ENCODE measurements at places on chromosomes 5 and 9.

GRCh38 chr5:13957032-13957645 is 12.7 kb upstream of the DNAH5 start:
- DNase-seq = peak; percentile 10

DNA sequence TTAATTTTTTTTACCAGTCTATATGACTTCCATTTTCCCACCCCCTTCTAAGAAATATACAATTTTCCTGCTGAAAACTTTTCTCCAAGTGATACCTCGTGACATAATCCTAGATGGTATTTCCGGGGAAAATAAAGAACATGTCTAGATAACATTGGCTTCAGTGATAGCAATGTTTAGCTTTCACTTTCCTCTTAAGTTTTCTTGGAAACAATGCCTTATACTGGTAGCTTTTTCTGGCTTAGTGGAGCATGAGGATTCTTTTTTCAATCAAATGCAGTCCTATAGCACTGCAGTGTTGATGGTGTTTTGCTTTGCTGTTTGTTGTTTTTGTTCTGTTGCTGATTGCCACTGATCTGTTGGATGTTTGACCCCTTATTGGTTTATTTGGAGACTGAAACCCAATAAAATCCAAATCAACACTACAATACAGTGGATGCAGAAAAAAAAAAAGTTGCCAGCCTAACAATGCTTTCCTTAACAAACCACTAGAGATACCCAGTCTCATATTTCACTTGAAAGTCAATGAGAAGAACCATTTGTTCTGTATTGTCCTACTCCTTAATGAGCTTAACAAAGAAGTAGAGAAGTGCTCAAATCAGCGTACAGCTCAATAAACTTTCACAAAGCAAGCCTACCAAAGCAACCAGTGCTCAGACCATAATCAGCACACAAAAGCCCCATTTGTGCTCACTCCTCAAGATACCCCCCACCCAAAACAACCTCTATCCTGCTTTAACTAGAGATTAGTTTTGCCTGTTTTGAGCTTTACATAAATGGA is 74.2 kb upstream of the GRAMD2B start:
- DNase-seq = no peak

DNA sequence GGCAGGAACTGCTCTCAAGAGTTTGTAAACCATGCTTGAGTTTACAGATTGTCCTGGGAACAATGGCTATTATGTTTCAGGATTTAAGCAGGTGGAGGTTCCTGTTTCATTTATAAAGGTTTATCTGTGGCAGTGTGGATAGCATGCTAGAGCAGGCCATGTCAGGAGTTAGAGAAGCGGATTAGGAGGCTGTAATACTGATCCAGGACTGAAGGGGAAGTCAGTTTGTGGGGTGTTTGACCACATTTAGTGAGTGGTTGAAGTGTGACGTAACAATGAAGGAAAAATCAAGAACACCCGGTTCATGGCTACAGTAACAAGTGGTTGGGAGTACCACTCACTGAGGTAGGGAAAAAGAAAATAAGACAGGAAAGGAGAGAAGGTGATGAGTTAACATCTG is 299.0 kb downstream of the TLR4 start:
- no peak for DNase-seq

GRCh38 chr9:91533382-91533781 is 109.8 kb upstream of the NFIL3 start:
- no peak for DNase-seq

DNA sequence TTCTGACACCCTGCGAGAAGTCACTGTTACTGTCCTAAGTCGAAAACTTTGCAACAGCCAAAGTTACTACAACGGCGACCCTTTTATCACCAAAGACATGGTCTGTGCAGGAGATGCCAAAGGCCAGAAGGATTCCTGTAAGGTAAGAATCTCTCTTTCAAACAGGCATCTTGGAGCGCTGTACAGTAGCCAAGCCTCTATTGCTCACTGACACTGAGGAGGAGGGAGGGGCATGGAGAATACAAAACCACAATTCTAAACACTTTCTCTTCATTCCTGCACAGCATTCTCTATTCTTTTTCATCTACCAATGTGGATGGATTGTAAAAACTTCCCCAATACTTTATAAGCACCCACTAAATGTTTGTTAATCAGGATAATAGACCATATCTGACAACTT is 7.4 kb downstream of the GZMK start:
- DNase-seq = no peak

DNA sequence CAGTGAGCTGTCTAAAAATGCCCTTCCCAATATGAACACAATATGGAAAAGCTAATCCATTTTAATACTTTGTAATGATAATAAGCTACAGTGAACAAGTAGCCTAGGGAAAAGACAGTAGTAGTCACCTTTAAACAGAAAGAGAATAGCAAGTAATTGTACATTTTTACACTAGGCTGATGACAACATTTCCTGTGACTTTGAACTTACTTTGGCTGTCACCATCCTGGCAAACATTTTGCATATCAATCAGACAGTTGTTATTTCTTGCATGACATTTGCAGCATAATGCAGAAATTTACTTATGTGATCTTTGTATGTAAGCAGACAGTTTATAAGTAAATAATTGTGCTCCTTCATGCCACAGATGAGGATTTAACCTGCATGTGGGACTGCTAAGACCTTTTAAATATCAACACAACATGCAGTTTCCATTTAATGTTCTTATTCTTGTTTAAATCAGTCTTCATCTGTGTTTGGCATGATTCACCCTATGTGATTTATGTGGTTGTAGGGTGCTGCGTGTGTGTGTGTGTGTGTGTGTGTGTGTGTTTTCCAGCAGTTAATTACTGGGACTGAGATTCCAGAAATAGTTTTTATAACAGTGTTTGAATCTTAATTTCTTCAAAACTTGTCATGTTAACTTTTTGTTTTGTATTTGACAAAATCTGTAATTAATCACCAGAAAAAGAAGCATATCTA is 997.1 kb upstream of the ARRDC3 start:
- DNase-seq = no peak

- no peak for DNase-seq
Observed at GRCh38 chr9:71130521-71130920, 9.1 kb upstream of the TRPM3 start.

DNA sequence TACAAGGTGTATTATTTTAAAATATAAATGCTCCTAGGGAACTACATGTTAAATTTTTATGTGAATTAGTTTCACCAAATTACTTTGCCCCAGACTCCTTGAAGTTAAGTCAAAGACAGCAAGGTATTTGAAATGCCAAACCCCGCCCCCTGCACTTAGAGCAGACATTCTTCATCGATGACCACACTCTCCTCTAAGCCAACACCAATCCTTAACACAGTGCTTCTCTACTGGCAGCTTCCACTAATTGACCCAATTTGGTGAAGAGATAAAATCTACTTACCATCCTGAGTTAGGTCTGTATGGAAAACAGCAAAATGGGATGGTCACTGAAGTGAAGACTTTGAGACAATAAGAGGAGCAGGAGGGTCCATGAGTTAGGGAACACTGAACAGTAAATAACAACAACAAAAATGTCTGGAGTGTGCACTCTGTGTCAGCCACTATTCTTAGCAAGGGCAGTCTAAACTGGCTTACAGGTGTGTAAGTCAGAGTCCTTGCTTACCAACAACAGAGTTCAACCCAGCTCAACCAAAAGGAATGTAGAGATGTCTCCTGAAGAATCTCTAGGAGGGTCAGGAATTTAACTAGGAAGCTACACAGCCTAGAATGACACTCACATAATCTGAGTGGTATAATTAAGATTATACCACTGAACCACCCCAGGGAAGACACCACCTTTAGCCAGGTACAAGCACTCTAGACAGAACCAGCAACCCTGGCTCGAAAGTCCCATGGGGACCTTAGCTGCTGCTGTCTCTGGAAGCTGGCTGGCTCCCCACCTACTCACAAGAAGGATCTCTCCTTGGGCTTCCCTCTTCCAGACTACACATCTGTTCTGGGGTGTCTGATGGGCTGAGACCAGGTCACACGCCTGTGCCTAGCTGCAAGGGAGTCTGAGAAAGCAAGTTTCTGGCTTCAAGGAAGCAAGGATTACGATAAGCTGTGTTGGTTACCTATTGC is 8.8 kb upstream of the UBE2QL1 start:
- DNase-seq = no peak

GRCh38 chr5:24320643-24321042 is 324.1 kb downstream of the CDH10 start:
- DNase-seq = no peak

- DNase-seq = no peak
Observed at GRCh38 chr5:43485406-43485805, 1.7 kb upstream of the TMEM267 start.

DNA sequence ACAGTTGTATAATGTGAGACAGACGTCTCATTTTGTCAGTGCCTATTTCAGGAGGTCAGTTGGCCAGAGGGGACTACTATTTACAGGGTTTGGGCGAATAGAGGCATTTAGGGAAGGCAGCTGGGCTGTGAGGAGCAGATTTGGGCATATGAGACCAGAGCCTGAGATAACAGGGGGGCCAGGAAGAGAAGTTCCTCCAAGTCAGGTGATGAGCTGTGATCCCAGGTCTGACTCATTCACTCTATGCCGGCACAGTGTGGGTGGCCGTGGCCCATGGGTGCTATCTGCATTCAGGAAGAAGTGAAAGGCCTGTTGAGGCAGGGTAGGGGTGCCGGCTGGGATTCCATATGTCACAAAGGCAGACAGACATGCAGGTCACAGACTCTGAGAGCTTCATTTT is 142.8 kb downstream of the PDZD2 start:
- no peak for DNase-seq

DNA sequence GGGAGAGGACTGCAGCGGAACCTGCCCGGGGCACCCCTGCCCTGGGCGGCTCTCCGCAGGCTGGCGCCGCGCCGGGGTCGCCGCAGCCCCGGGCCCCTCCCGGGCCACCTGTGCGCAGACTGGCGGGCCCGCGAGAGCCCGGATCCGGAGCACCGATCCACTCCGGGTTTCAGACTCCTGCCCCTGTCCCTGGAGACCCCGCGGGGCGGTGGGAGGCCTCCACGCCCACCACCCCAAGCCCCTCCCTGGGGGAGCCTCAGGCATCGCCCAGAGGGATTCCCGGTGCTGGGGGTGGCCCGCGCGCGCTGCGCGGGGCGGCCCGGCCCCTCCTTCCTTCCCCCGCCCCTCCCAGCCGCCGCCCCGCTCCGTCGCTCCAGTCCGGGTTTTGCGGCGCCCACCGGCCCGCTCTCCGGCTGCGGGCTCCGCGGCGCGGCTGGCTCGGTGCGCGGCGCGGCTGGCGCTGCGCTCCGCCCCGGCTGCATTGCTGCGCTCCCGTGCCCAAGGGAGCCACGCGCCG is at the start of gene UNC5A:
TSS of gene UNC5A (plus strand) at position 479 of the 517 bp plus-strand sequence. CDS start 192 bp downstream, outside the sequence.
- DNase-seq = no peak

DNA sequence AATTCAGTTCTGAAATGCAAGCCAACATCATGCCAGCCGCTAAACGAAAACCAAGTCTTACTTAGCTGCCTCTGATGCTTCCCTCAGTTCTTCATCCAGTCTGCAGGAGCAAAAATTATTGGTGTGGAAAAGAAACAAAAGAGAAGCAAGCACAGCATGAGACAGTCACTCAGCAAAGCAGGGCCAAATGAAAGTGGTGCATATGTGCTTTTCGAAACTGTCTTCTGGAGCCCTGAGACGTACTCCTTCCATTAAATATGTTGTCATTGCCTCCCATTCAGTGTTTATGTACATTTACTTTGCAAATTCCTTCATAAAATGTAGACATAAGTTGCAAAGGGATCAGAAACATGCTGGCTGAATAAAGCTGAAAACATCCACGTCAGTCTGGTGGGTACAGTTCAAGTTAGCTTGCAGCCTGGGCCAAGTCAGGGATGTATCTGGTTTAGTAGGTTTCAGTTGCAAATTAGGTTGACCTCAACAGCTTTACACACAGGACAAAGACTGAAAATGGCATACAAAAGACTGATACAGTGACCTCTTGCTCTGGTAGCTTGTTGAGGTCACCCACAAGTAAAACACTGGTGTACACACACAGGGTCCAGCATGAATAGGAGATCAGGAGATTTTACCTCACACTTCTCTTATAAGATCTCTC is 139.7 kb upstream of the PCA3 start:
- DNase-seq = no peak

- DNase-seq = no peak
Observed at GRCh38 chr9:114416290-114416689, 28.5 kb upstream of the AKNA start.

DNA sequence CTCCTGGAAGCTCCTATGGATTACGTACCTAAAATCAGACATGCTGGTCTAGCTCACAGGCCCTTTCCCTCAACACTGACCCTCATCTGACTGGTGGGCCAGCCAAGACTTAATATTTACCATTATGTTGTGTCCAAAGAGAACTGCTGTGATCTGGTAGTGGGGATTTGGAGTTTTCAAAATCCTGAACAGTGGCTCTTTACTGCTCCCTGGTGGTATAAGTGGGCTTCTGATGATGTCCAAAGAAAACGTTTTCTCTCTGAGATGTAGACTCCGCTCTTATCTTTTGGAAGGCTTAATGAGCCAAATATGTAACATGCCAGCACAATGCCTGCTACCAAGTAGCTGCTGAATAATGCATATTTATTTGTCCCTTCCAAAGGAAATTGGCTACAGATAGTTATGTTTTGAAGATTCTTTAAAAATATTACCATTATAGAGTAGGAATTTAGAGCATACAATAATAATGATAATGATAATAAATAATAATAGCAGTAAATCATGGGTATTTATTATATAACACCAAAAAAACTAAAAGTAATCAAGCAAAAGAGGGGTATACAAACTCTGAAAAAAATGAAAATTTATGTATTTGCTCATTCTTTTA is 406.6 kb upstream of the TNC start:
- no peak for DNase-seq

DNA sequence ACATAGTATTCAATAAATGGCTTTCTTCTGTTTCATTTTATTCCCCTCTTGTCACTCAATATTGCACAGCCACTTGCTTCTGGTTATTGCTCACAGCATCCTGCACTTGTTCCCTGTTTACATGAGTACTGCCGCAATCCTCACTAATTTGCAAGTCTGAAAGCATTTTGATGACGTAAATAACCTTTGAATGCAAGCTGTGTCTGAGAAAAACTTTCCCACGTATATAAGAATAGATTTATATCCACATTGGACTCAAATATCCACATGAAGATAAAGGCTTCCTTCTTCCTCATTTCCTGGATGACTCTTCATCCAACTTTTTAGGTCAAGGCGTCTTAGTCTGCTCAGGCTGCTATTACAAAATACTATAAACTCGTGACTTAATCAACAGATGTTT is 88.2 kb upstream of the DAP start:
- no peak for DNase-seq

All from DMS79 (cell line).